ENCODE measurements at places on chromosomes 7 and 10.

GRCh38 chr7:131773413-131773812 lies 217.0 kb upstream of the PODXL start:
- no peak for DNase-seq

GRCh38 chr7:2441430-2442058 lies 34.7 kb downstream of the GRIFIN start:
- DNase-seq: no peak

DNA sequence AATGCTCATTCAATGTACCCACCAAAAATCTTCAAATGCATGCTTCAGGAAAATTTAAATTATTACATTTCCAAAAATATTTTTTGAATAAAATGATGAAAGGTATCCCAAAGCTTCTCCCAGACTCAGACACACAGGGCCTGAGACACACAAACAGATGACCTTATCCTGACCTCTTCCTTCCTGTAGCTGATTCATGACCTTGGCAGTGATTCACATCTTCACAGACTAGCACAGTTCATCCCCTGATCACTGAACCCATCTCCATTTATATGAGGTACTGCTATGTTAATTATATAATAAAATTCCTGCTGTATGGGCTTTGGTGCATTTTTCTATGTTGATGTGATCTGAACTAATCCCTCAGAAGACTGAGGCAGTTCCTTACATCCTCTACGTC lies 265.0 kb upstream of the GLI3 start:
- DNase-seq: peak; percentile 20

GRCh38 chr10:60414877-60415585 lies 25.4 kb upstream of the ANK3 start:
- peak; percentile 76 for DNase-seq

GRCh38 chr10:49279015-49279880 lies 19.7 kb upstream of the C10orf71 start:
- no peak for DNase-seq

DNA sequence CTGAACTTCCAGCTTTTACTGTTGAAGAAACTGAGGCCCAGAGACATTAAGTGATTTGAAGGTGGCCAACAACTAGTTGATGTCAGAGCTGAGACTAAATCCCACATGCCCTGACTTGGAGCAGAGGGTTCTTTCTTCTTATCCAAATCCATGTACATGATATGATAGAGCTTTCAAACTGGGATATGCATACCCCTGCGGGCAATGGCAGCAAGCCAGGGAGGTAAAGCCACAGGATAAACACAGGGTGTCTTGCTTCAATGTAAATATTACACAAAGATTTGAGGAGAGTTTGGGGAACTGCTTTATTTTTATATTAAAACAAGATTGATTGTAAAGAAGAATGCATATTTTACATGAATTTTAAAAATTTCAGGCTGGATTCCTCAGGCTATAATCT lies 2.3 kb upstream of the LRRC72 start:
- no peak for DNase-seq

DNA sequence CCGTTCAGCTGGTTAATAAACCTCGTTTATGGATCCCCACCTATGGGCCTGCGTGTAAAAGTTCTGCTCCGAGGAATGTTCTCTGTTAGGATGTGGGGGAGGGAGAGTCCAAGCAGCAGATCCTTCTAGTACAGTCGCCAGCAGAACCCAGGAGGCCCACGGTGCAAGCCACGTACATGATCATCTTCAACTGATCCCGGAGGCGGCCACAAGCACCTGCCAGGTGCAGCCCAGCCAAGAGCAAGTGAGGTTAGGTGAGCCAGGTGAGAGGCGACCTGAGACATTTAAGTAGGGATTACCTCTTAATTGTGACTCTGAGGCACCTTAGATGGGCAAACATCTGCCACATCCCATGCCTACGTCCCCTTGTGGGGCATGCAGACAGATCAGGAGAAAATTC lies 18.0 kb upstream of the FGFR2 start:
- no peak for DNase-seq

GRCh38 chr10:97981816-97982215 lies 48.6 kb downstream of the CRTAC1 start:
- no peak for DNase-seq

- DNase-seq: no peak
Observed at GRCh38 chr10:62501547-62501946, 127.4 kb downstream of the ZNF365 start.

GRCh38 chr7:133871757-133872156 lies 255.4 kb upstream of the LRGUK start:
- DNase-seq: no peak

GRCh38 chr7:12239806-12240205 lies 28.7 kb downstream of the TMEM106B start:
- DNase-seq: no peak

DNA sequence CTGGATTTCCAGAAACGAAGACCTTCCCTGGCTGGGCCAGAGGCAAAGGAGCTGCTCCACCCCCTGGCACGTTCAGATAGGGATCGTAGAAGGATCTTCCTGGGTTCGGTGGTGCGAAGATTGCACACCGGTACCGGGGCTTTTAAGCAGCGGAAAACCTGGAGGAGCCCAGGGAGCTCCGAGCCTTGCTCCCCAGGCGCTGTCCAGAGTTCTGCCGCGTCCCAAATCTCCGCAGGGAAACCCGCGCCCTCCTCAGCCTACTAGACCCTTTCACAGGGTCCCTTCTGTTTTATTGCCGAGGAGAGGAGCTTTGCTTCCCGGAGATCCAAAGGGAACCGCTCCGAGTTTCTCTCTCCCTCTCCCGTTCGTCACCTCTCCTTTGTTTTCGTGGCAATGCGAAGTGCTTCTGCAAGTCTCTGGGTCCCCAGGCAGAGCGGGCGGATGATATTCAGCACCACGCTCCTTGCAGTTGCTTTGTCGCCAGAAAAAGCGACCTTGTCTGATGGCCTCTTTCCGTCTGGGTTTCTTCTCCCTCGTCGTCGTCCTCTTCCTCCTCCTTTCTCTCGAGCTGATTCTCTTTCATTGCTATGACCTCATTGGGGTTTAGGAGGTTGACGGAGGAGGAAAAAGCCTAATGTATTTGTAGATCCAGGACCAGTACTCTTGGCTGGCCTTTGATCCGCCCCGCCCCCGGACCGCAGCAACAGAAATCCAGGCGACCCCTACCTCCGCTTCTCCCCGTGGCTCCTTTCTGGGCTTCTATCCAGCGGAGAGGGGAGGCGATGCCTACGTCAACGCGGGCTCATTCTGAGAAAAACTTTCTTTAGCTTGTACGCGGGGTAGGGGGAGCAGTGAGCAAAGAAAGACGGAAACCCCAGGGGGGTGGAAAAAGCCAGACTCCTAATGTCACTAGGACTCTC lies at the start of gene TMEM196:
TMEM196 (minus strand) TSS at position 777 of the 920 bp plus-strand sequence. CDS start 921 bp downstream, outside the sequence.
- DNase-seq: no peak

DNA sequence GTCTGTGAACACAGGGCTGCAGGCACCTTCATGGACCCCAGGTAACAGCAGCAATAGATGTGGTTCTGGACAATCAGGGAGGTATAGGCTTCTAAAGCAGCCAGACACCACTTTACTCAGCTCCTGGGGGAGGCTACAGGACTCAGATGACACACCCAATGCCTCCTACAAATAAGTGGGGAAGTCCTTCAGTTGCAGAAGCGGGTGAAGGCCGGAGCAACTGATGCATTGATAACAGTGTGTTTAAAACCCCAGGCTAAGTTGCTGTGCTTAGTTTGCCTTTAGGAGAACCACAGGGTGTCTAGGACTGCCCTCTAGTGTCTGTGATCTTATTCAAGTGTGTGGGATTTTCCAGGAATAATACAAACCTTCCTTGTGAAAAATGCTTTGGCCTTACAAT lies 5.9 kb upstream of the ITGA8 start:
- no peak for DNase-seq

GRCh38 chr10:85916994-85917573 lies 449.5 kb downstream of the GRID1 start:
- no peak for DNase-seq

GRCh38 chr10:75620356-75620755 lies 188.9 kb downstream of the LRMDA start:
- no peak for DNase-seq

- no peak for DNase-seq
Observed at GRCh38 chr7:104341546-104341945, 13.1 kb downstream of the LHFPL3 start.

DNA sequence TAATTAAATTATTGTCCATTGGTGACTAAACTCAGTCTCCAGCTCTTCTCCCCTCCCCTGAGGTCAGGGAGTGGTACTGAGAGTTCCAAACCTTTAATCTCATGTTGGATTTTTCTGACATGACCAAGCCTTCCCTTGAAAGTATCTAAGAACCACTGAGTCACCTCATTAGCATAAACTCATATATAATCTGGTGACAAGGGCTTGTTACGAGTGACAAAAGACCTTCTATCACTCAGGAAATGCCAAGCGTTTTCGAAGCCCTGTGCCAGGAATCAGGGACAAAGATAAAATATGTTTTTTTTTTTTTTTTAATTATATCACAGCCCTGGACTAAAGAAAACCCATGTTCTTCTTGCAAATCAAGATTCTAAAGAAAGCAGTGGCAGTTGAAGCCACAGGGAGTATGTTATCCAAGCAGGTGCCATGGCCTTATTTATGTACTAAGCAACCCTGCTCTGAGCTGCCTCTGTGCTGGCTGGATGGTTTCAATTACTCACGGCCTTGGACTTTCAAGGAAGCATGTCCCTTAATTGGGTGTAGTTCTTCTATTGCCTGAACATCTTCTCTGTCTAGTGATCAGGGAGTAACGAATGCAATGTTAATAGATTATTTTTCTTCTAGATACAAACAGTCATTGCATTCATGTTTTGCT lies 169.0 kb upstream of the PRKCQ start:
- peak; percentile 49 for DNase-seq

- no peak for DNase-seq
Observed at GRCh38 chr10:75924309-75924902, 493.0 kb downstream of the LRMDA start.

- no peak for DNase-seq
Observed at GRCh38 chr10:120833222-120833928, 17.8 kb upstream of the WDR11 start.

DNA sequence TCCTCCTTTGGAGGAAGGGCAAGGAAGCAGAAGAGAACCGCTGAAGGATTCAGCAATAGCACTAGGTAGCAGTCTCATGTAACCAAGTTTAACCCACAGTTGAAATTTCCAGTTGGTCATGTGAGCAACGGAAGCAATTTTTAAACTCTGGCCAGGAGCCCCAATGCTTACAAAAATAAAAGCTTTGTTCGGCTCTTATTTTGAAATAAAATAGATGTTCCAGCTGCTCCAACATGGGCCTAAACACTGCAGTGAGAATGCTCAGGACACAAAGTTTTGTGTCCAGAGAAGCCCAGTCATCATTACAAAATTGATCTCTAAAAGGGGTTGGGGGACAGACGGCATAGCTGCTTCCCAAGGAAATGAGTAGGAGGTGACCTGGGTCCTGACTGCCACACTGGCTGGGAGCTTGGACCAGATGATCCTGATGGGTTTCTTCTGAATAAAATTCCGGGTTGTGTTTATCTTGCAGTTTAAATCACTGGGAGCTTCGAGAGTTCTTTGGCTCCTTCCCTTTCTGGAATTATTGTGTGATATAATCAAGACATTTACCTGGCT lies 452 bp upstream of the TMEM140 start:
- DNase-seq: no peak

DNA sequence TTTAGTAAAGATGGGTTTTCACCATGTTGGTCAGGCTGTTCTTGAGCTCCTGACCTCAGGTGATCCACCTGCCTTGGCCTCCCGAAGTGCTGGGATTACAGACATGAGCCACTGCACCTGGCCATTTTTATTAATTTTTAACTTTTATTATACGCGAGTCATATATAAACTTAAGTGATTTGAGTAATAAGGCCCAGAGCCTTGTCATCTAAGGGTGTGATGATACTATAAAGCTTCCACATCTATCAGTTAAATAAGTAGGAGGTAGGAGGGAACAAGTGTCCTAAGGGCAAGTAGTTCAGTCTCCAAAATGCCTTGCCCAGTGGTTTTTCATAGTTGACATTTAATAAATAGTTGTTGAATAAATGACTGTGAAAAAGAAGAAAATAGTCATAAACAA lies 13.3 kb upstream of the HILPDA start:
- DNase-seq: no peak

- no peak for DNase-seq
Observed at GRCh38 chr7:147069771-147070170, 953.2 kb downstream of the CNTNAP2 start.

GRCh38 chr7:31513790-31514189 lies at the start of gene ITPRID1:
TSS of gene ITPRID1 (plus strand) at chr7:31514090. CDS start at chr7:31553025, 38,935 bp downstream.
- no peak for DNase-seq

- no peak for DNase-seq
Observed at GRCh38 chr7:50682079-50682478, 100.6 kb downstream of the GRB10 start.

GRCh38 chr10:62853710-62854109 lies 37.5 kb upstream of the EGR2 start:
- DNase-seq: no peak

GRCh38 chr7:81990395-81990794 lies 220.5 kb upstream of the HGF start:
- DNase-seq: peak; percentile 3

DNA sequence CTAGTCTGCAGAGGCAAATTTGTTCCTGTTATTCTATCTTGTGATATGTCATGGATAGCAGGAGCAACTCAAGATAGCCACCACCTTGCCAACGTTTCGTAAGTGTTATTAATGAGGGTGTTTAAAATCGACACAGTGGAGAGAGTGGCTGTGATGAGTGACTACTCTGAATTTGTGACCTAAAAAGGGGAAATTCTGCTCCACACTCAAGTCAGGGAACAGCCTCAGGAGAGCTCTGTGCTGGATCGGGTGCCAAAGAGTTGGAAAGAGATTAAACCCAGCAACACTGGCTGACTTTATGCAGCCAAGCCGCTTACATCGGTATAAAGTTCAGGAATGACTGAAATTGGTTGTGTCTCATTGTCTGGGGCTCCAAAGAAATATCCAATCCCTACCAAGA lies 9.5 kb downstream of the TACC2 start:
- no peak for DNase-seq

DNA sequence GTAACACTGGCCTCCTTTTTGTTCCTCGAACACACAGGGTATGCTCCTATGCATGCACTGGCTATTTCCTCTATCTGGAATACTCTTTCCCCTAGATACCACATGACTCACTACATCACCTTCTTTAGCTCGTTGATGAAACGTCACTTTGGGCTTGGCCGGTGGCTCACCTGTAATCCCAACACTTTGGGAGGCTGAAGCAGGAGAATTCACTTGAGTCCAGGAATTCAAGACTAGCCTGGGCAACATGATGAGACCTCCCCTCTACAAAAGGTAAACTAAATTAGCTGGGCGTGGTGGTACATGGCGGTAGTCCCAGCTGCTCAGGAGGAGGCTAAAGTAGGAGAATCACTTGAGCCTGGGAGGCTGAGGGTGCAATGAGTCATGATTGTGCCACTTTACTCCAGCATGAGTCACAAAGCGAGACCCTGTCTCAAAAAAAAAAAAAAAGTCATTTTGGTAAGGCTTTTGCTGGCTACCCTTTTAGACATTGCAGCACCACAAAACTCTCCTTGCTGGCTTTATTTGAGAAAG lies 14.5 kb downstream of the ANKIB1 start:
- no peak for DNase-seq

GRCh38 chr7:130639388-130639787 lies 29.2 kb downstream of the COPG2 start:
- DNase-seq: no peak

DNA sequence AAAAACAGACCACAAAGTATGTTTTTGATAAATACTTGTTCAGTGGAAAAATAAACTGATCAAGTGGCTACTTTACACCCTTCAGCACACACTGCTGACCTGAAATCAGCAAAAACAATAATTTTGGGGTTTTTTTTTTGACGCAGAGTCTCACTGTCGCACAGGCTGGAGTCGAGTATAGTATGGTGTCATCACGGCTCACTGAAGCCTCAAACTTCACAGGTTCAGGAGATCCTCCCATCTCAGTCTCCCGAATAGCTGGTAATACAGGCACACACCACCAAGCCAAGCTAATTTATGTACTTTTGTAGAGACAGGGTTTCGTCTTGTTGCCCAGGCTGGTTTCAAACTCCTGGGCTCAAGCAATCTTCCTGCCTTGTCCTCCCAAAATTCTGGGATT lies 30.6 kb downstream of the TARP start:
- DNase-seq: no peak

Data from GM04503 (cell line).